Tibial nerve (tissue), 4 donors: ENCODE measurements at places on chromosomes 16 and 17.

- peak; percentile 49 for DNase-seq
Observed at GRCh38 chr16:56600398-56600999, 7.9 kb upstream of the MT2A start.

DNA sequence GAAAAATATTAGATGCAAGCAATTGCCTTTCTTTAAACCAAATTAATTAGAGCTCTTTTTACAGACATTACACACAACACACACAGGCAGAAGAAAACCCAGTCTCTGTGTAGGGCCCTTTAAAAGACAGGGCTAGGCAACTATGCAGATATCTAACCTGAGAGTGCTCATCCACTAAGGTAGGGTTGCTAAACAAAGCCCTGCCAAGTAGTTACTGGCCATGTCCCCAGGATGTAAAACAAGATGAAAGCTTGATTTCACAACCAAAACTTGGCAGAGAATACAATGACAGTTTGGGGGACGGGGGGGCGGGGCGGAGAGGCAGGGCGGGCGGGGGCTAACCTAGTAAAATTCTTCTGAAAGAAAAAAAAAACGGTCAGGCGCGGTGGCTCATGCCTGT is 669.0 kb upstream of the CA10 start:
- no peak for DNase-seq

DNA sequence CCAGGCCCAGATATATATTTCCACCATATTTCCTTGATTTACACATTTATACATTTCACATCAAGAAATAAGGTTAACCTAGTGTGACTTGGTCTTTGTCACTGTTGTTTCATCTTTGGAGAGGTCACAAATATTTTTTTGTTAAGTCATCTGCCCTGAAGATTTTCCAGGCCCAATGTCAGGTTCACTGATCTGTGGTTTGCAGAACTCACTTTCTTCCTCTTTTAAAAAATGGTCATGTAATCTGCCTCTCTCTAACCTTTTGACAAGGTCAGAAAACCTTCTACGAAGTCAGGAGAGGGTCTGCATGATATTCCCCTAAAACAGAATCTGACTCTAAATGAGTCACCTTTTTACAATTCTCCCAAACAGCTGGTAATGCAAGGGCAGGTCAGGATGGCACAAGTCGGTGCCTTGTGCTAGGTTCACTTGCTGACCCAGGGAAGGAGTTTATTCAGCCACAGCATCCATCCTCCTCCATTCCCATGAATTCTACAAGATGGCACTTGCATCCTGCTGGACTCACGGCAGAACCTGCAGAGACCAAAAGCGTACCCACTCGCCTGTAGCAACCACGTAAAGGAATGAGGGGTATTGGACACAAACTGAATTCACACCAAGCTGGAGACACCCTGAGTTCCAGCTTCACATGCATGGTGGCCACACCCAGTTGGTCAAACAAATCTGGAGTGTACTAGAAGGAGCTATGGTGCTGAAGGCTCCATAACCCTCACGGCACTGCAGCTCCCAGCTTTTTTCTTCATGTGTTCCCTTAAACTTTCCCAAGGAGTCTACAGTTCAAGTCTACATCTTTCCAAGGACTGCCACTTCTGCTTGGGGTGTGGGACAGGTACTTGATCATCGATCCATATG is 1.6 kb upstream of the KIAA0513 start:
- DNase-seq, result no peak

DNA sequence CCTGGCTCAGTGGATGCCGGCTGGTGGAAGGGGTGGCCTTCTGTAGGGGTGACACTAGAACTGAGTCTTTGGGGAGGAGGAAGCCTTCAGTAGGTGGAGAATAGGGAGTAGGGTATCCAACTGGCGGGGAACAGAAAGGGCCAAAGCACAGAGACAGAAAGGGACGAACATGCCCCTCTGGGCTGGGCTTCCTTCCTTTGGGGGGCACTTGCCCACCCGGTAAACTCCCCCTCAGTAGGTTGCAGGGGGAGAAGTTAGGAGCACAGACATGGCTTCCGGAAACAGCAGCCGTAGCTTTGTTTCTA is 774 bp downstream of the ENGASE start:
- no peak for DNase-seq

- no peak for DNase-seq
Observed at GRCh38 chr17:52537421-52537820, 378.9 kb upstream of the CA10 start.

DNA sequence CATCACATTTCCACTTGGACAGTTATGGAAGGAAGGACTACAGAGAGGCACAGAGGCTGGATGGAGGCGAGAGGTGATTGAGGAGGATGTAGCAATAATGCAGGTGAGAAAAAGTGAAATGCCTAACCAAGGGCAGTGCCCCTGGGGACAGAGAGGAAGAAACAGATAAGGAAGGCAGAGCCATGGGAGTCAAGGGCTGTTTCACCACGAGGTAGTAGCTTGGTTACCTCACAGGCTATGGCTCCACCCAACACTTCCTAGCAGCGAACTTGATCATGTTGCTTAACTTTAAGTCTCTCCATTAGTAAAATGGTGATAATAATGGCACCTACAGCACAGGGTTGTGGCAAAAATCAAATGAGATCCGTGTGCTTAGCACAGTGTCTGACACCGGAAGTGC is 83.9 kb downstream of the YPEL2 start:
- no peak for DNase-seq

- DNase-seq, result no peak
Observed at GRCh38 chr16:85286951-85287814, 174.9 kb upstream of the CIBAR2 start.

- DNase-seq, result no peak
Observed at GRCh38 chr17:42386777-42387657, 1.2 kb downstream of the STAT3 start.

- peak; percentile 84 for DNase-seq
Observed at GRCh38 chr17:16991349-16992009, 19.6 kb upstream of the TNFRSF13B start.

GRCh38 chr16:81891736-81892364 is 112.8 kb downstream of the PLCG2 start:
- DNase-seq, result no peak

DNA sequence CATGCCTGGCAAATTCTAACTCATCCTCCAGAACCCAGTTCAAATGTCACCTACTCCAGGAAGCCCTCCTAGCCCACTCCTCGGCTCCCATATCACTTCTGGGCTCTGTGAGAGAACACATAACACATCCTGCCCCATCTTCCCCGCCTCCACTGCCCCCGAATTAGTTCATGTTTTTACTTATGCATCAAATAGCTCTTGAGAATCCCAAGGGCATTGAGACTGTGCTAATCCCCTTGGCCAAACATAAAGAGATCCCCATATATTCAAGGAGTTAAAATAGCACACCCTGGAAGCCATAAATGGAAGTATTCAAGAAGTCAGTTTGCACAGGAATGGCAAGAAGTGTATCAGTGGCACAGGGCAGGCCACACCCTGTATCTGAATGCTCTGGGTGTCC is 2.0 kb upstream of the CREBBP start:
- no peak for DNase-seq

DNA sequence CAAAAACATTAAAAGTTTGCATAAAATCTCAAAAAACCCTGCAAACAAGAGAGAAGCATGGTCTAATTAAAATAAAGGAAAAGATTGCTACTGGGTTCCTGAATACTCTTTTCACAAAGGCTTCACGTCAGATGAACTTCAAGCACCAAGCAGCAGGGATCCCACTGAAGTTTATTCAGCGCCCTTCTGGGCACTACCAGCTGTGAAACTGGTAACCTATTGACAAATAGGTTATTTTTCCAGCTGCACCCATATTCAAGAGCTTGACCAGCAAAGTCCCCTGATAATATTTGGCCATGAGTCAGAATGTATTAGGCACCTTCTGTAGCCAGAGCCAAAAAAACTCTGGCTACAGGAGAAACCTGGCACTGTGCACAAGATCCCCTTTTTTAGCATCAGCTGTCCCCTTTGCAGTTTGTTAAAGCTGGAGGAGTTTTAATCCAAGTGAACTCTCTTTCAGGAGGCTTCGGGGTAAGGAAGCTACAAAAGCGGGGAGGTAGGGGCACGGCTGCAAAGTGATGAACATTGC is 60.3 kb downstream of the GRIN2A start:
- DNase-seq, result no peak

GRCh38 chr16:59236804-59237458 is 502.8 kb upstream of the GOT2 start:
- no peak for DNase-seq

- DNase-seq, result no peak
Observed at GRCh38 chr17:65155622-65156021, 18.5 kb downstream of the RGS9 start.

DNA sequence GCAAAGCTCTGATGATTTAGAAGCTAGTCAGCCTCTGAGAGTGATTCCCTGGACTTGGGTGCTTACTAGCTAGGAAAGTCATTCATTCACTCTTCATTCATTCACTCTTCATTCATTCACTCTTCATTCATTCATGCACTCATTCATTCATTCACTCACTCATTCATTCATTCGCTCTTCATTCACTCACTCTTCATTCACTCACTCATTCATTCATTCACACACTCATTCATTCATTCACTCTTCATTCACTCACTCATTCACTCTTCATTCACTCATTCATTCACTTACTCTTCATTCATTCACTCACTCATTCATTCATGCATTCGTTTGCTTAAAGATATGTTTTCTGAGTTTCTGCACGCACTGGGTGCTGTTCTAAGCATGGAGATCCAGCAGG is 292.7 kb upstream of the TNRC6C start:
- no peak for DNase-seq

- DNase-seq, result no peak
Observed at GRCh38 chr17:51793686-51794085, 364.8 kb downstream of the CA10 start.

DNA sequence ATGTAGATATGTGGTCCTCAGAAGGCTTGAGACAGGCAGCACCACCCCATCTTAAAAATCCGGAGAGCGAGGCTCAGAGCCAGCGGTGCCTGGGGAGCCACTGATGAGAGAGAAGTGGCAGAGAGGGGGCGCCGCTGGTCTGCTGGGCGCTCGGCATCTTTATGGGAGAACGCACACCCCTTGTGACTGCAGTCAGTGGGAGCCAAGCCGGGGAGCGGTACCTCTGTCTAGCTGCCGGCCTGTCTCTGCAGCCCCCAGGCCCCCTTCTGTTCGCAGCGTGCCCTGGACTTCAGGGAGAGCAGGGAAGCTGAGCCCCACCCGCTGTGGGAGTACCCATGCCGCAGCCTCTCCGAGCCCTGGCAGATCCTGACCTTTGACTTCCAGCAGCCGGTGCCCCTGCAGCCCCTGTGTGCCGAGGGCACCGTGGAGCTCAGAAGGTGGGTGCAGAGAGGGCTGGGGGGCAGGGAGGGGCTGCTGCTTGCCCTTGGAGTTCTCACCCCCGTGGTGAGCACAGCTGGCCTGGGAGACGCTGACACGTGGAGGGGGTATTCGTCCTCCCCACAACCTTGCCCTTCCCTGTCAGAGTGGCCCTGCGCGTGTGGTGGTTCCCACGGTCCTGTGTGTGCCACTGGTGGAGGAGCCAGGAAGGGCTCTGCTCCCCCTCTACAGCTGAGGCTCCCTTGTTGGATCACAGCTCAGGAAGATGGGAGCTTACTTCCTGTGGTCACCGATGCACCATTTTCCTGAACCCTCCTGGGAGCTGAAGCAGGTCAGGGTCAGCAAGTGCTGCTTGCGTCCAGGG is 44.8 kb downstream of the PRMT7 start:
- DNase-seq, result no peak

DNA sequence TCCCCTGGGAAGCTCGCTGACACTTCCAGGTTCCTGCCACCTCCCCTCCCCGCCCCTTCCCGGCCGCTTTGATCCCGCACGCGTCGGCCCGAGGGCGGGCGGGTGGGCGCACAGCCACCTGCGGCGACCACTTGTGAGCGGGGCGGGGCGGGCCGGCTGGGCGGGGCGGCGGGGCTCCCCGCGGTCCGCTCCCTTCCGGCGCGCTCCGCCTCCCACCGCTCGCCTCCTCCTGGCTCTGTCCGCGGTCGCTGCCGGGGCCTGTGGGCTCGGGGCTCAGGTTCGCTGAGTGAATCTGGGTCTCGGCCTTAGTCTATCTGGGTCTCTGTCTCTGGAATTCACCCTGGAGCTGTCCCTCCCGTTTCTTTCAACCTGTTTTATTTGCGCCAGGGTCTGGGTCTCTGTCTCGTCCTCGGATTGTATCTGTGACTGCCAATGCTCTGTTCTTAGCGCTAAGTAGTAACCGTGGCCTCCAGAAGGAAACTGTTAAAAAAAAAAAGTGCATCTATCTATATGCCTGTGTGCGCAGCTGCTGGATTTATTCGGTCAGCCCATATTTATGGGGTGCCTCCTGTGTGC is 2.7 kb upstream of the HES7 start:
- DNase-seq, result no peak

GRCh38 chr17:75645889-75646637 is 12.8 kb downstream of the SMIM5 start:
- no peak for DNase-seq

- DNase-seq, result no peak
Observed at GRCh38 chr16:7443648-7444365, 111.2 kb downstream of the RBFOX1 start.

GRCh38 chr17:71423871-71424546 is 696.8 kb upstream of the SOX9 start:
- DNase-seq, result no peak

DNA sequence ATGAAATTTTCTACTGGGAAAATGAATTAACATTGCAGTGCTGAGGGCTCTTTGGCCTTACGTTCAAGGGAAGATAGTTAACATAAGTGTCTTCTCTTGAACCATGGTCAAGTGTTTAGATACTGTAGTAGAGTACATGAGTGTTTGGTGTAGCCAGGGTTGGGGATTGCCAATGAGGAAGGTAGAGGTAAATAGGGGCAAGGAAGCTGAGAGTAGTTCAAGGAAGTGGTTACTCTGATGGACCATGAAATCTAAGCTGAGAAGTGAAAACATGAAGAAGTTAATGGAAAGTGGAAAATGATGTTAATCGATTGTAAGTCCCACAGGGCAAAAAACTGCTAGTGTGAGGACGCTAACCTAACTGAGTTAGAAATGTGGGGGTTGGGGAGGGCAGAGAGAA is 249.6 kb upstream of the AXIN2 start:
- no peak for DNase-seq

- no peak for DNase-seq
Observed at GRCh38 chr16:31376705-31377104, 16.4 kb upstream of the ITGAD start.

- DNase-seq, result no peak
Observed at GRCh38 chr17:27339836-27340550, 46.1 kb downstream of the WSB1 start.

DNA sequence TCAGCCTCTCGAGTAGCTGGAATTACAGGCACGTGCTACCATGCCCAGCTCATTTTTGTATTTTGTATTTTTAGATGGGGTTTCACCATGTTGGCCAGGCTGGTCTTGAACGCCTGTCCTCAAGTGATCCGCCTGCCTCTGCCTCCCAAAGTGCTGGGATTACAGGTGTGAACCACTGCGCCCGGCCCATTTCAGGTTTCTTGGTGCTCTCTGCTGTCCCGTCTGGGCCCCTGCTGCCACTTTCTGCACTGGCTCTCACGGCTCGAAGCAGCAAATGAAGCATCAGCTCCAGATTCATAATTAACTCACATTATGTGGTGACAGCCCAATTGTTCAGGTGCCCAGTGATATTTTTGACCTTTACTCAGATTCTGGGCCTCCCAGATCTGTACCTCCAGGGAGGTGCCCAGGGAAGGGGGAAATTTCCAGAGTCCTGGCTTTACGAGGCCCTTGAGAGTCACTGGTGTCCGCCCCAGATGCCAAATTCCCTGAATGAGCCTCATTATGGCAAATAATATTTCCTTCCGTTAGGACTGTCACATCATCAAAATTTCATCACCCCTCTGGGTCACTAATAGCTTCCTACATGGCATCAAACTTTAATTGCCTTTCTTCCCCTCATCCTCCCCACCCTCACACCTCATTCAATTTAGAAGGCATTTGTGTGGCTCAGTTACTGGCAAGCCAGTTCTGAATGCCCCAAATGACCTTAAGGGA is 9.0 kb downstream of the SDK2 start:
- no peak for DNase-seq

- no peak for DNase-seq
Observed at GRCh38 chr17:16478649-16479048, 13.3 kb downstream of the LRRC75A start.
